ENCODE measurements at places on chromosomes 7 and 10.

- no peak for DNase-seq
These were observed 3.2 kb downstream of the NYAP1 start for GRCh38 chr7:100486753-100487446.

DNA sequence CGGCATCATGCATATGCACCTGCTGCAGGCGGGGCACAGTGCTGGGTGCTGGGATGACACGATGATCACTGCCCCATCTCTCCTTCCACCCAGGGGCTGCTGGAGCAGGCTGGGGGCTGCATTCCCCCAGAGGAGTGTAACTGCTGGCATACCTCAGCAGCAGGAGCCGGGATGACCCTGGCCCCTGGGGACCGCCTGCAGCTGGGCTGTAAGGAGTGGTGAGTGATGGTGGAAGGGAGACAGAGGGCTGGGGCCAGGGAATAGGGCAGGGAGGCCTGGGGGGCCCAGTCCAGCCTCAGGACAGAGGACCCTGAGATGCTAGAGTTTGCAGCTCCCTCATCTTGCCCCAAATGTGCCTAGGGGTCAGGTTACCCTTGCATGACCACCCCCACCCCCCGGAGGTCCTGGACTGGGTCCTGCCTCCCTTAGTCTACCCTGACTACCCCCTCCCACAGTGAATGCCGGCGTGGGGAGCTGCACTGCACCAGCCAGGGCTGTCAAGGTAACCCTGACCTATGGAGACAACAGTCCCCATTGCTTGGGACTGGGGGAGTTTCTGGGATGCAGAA is 14.5 kb upstream of the ZNF862 start:
- no peak for DNase-seq

GRCh38 chr7:50792342-50793119 is 9.8 kb upstream of the GRB10 start:
- no peak for DNase-seq

DNA sequence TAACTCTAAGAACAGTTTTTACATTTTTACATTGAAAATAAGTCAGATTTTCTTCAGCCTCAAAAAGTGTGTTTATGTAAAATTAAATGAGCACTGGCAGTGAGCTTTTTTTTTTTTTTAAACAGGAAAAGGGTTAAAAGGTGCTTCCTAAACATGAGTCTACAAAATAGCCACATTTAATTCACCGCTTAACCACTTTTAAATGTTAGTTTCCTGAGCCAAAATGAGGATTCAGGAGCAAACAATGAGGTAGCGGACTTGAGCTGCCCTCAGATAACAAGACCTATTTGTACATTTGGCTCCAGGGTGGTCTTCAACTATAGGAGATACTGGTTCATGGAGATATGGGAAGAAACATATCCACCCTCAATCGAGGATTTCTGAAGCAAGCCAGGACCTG is 22.8 kb downstream of the AKR1C3 start:
- no peak for DNase-seq

DNA sequence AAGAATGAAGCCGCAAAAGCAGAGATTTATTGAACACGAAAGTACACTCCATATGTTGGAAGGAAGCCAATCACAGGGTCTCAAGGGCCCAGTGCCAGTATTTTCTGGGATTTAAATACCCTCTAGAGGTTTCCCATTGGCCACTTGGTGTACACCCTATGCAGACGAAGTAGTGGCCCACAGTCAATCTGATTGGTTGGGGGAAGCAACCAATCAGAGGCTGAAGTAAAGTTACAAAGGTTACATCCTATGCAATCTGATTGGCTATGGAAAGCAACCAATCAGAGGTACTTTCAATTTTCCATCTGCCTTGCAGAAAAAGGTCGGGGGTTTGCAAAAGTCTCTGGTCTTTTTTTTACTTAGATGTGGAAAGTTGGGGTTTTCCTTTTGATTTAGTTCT is 481.3 kb upstream of the NRP1 start:
- no peak for DNase-seq

DNA sequence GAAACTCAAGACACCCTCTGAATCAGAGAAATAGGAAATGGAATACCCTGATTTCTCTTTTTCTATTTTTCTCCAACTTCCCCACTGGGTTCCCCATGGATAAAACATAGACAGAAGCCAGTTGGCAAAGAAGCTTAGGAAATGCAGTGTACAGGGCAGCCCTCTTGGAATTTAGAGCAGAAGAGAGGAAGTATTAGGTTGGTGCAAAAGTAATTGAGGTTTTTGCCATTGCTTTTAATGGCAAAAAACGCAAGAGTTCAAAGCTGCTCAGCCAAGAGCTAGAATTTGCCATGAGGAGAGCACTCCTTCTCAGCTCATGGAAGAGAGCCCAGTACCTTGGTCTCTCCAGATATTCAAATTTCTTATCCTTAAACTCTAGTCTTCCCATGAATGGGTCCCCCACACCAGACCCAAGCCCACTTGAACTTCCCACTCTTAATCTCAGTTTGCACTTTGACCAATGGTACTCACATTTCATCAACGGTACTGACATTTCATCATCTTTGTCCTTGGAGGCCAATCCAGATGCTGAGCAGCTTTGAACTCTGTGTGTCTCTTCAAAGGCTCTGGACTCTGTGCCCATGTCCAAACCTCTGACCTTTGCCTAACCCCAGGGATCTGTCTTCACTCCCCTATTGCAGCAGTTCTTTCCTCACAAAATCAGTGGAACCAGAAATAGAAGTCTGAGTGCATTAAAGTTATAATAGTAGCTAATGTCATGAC is 73.2 kb upstream of the PPP1R3C start:
- no peak for DNase-seq

GRCh38 chr7:92695308-92696261 is 105.4 kb upstream of the FAM133B start:
- DNase-seq: peak; percentile 43

GRCh38 chr10:102835007-102835482 is 2.2 kb downstream of the CYP17A1 start:
- no peak for DNase-seq

DNA sequence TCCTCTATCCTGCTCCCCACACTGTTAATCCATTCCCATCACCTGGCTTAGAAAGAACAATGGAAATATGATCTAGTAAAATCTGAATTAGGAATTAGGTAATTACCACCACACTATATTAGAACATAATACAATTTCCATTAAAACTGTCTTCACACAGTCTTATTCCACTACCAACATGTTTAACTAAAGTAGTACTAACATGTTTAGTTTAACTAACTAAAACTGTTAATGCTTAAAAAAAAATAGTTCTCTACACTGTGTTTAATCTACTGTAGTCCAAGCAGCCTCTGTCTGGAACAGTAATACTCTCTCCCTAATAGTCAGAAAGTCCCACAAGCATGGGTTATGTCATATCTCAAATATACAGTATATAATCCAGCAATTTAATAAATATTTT is 150.8 kb downstream of the SGMS1 start:
- DNase-seq: no peak

DNA sequence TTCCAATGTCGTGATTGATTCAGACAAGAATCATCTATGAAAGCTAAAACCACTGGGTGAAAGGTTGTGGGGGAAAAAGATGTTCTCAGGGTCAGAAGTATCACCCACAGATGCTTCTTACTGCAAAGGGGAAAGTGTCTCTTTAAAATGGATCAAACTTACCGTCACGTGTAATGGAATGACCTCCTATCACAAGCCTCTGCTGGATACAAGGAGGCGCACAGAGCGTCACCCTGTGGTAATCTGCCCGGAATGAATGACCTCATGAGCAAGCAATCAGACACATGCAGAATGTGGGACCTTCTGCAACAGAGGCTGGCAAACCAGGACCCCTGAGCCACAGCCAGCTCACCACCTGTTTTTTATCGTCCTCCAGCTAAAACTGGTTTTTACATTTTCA is 33.0 kb downstream of the WIPF3 start:
- DNase-seq: no peak

- no peak for DNase-seq
These were observed 63.4 kb downstream of the CAV1 start for GRCh38 chr7:116588225-116588624.

- no peak for DNase-seq
These were observed 188.6 kb upstream of the LRRTM3 start for GRCh38 chr10:66737241-66737640.

DNA sequence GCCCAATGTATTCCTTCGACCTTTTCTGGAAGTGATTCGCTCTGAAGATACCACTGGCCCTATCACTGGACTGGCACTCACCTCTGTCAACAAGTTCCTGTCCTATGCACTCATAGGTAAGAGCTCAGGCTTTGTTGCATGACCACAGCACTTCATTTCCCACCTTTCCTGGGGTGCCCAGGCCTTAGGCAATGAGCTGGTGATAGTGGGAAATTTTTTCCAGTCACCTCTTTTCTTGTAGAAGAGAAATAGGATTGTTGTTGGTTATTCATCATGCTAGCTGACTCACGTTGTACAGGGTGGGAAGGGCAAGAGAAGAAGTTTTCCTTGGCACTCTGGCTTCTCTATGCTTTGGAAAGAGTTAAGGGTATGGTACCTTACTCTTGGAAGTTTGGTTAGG is 51.4 kb upstream of the NFKB2 start:
- DNase-seq: no peak

- peak; percentile 43 for DNase-seq
These were observed 130.1 kb downstream of the RGS10 start for GRCh38 chr10:119412244-119413092.

GRCh38 chr10:80041162-80041561 is 37.3 kb upstream of the TMEM254 start:
- no peak for DNase-seq

- DNase-seq: no peak
These were observed 701 bp downstream of the MTPAP start for GRCh38 chr10:30348378-30348776.

- DNase-seq: no peak
These were observed 6.1 kb upstream of the CPA4 start for GRCh38 chr7:130286881-130287280.

DNA sequence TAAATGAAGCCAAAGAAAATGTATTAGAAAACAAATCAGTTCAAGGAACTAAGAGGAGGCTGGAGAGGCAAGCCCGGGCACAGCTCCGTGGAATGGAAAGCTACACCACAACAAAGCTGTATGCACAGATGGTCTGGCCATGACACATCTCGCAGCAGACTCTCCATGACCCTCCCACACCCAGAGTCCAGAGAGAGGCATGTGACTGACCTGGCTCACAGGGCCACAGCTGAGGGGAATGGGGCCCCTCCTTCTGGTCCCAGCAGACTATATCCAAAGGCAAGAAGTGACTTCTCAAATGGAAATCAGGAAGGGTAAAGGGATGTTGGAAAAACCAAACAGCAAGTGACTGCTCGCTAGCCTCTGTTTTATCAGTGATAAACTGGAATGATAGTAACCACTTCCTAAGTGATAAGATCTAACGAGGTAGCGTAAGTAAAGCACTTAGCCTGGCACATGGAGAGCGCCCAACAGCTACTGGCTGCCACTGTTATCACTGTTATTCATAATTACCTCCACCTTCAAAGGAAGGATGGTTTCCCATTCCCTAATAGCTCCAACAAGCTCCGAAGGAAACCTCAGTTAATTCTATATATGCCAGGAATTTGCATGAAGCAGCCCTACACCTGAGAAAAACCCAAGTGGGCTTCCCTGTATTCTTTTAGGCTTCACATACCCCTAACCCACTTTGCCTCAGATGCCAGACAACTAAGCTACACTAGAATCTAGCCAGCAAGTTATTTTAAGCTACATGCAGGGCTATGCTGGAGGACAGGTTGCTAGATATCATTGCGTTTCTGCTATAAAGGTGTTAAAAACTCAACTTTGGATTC is 8.4 kb downstream of the OSBPL3 start:
- peak; percentile 63 for DNase-seq

DNA sequence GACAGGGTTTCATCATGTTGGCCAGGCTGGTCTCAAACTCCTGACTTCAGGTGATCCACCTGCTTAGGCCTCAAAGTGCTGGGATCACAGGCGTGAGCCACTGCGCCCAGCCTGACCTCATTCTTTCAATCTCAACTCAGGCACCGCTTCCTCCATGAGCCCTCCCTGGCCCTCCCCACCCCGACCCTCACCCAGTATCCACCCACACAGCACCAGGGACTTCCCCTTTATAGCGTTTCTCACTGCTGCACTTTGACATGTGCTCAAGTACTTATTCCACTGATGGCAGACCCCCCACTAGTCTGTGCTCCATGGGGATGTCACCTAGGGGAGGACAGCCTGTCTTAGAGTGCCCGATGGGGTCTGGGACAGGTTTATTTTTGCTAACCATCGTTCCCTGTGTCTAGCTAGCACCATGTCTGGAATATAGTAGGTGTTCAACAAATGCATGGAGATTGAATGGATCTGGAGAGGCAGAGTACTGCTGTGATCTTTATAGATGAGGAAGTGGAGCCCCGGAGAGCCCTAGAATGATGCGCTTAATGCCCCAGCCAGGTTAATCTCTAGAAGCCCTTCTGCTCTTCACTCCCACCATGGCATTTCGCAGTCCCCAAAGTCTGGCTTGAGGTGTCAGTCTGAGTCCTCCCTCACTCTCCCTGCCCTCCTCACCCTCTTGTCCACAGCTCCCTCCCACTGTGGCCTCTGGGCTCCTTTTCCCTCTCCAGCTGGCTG is 258.8 kb downstream of the RPS24 start:
- DNase-seq: no peak

GRCh38 chr10:14162629-14163344 is 167.9 kb downstream of the FRMD4A start:
- DNase-seq: peak; percentile 35

DNA sequence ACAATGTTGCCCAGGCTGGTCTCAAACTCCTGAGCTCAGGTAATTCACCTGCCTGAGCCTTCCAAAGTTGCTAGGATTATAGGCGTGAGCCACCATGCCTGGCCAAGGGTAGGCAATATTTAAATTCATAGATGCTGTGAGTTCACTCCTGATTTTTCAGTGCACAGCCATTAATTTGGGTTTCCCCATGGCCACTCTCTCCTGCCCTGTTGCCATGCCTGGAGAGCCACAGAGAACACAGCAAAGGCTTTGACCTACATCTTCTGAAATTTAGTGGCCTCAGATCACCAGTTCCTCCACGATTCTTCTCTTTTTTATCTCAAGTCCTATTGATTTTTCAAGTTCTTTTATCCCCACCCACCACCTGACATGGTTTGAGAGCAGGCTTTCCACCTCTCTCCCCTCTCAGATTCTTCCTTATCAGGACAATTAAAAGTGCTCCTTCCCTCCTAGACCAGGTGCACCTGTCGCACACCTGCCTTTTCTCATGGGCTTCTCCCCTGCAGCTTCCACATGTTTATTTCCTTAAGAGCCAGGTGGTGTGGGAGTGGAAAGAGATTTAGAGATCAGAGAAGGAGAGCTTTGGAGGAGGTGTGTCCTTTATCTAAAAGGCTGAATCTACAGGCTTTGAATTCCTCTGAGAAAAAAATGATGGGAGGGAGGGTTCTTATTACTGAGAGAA is 123.8 kb downstream of the ADRA2A start:
- no peak for DNase-seq

DNA sequence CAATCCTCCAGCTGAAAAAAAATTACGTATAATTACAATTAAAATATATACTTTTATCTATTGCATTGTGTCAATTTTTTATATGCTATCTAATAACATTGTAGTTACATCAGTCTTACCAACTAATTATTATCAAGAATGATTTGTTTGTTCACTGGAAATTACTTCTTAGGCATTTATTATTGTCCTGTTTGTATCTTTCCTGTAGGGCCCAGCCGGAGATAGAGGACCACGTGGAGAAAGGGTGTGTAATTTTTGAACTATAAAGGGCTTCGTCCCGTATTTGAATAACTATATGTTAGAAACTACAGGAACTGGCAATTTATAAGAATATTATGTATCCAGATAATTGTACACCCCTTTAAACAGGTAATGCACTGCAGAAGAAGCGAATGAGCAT is 4.1 kb downstream of the COL1A2 start:
- DNase-seq: no peak

All from retinal pigment epithelial cell (primary cell).